ENCODE measurements at places on chromosomes 3 and 15. TPM values are rescaled to one million over a fixed set of nuclear protein-coding genes. Genes with fewer than 3 reads are reported as not detected.

Gene PSTPIP1
- polyA plus RNA-seq, result 0.69 TPM

DNA sequence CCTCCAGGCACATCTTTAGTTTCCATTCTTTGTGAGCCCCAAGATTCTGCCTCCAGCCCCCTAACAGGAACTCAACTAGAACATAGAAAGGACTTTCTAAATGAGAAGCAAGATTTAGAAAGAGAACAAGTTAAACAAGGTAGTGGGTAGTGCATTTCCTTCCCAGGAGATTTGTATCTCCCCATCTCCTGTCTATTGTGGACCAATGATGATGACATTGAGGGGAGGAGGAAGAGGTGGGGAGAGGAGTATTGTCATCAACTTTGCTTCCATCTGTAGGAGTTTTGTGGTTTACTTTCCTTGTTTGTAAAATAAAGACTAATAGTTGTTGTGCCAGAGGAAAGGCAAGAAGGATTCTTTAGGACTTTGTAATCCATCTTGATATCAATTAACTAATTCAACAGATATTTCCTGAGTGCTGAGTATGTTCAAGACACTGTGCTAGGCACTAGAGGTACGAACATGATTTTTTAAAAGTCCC is 235.3 kb upstream of the ROPN1 start:
- no peaks in the 10 kb centered on the region for H3K4me1 ChIP-seq
- H3K4me3 ChIP-seq, result no peak overlapping the region
- no peaks in the 10 kb centered on the region for H3K27me3 ChIP-seq
- no peak overlapping the region for H3K27ac ChIP-seq

Gene LRRC31
- polyA plus RNA-seq, result not detected

GRCh38 chr3:151278230-151278629 is at the start of gene P2RY14:
TSS of gene P2RY14 (minus strand) at chr3:151278542. CDS start at chr3:151214316, 64,226 bp downstream.
- DNase-seq, result no peak
- no peaks in the 10 kb centered on the region for H3K27me3 ChIP-seq
- H3K4me3 ChIP-seq, result no peak within 1 kb of the TSS
- no peak within 1 kb of the TSS for H3K27ac ChIP-seq
- H3K4me1 ChIP-seq, result no peaks in the 10 kb centered on the region

Gene CPNE9
- 0.03 TPM for polyA plus RNA-seq

DNA sequence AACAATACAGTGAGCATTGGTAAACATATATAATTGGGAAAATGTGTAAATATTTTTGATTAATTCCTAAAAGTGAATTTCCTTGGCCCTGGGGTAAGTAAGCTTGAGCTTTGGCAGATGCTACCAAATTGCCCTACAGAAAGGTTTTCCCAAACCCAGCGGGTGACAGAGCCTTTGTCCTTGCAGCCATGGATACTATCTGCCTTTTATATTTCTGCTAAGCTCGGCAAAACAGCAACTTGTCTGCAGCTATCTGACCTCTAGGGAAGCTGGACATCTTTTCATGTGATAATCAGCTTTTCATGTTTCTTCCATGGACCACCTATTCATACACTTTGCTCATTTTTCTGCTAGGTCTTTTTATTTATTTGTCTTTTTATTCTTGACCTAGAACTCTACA is 64.7 kb upstream of the SEC22A start:
- H3K4me3 ChIP-seq, result no peak overlapping the region
- no peaks in the 10 kb centered on the region for H3K27me3 ChIP-seq
- DNase-seq, result peak; percentile 58

Measured in SK-N-SH (cell line).